Tibial nerve (tissue), 4 donors: ENCODE measurements at places on chromosomes 6 and 20.

- no peak for DNase-seq
Measured at GRCh38 chr20:2544211-2544610, 7.8 kb downstream of the TMC2 start.

DNA sequence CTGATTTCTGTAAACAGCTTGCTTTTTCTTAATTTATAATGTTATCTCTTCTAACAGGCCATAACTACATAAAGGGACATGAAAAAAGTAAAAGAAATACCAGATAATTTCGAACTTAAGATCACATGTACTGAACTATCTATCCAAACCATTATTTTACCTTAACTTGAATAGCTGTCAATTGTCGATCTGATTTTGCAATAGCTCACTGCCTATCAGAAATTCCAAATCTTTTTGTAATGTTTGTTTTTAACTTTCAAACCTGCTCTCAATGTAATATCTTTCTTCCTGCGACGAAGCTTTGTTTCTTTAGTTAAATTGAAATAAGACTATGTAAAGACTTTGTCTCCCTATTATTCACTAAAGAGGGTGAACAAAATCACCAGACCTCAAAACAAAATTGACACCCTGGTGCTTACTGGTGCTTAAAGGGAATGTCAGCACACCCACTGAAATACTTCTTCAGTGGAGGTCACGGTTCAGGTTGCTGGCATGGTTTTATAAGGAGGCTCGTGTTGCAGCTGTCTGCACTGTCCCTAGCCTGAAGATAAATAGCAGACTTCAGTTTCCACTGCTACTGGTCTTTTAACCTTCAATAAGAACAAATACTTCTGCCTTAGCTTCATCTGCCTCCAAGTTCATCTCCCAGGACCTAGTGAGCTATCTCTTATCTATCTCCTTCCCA lies 117.5 kb upstream of the QKI start:
- DNase-seq = no peak

- no peak for DNase-seq
Measured at GRCh38 chr6:94227741-94228140, 808.4 kb upstream of the EPHA7 start.

DNA sequence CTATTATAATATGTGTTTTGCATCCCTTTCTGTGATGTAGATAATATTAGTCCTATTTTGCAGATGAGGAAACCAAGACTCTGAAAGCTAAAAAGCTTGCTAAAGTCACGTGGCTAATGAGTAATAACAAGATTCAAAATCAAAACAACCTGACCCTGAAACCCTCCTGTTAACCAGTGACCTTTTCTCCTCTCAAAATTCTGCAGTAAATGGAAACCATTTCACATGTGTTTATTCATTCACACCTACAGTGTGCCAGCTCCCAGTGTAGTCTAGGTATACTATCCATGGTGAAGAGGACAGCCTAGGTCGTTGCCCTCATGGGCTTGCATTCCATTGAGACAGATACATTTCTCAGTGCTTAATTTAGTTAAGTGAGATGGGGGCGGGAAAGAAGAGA lies 30.6 kb upstream of the PHACTR2 start:
- DNase-seq = no peak

- no peak for DNase-seq
Measured at GRCh38 chr6:149467265-149467664, 17.5 kb downstream of the ZC3H12D start.

GRCh38 chr6:161226009-161226964 lies 47.6 kb downstream of the AGPAT4 start:
- no peak for DNase-seq

- peak; percentile 27 for DNase-seq
Measured at GRCh38 chr6:13407709-13408695, 79.4 kb downstream of the GFOD1 start.

DNA sequence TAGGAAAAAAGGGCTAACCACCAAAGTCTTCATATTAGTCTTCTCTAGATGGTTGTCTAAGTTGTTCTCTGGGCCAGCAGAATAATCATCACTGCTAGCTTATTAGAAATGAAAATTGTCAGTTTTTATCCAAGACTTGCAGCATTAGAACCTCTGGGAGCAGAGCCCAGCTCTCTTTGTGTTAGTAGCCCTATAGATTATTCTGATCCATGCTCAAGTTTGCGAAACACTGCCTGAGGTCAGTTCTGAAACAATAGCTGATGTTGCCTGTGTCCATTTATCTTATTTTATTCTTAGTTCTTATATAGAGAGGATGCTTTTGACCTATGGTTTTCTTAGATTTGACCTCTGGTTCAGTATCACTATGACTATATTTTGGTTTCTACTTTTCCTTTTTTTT lies 66.9 kb downstream of the BCKDHB start:
- no peak for DNase-seq

DNA sequence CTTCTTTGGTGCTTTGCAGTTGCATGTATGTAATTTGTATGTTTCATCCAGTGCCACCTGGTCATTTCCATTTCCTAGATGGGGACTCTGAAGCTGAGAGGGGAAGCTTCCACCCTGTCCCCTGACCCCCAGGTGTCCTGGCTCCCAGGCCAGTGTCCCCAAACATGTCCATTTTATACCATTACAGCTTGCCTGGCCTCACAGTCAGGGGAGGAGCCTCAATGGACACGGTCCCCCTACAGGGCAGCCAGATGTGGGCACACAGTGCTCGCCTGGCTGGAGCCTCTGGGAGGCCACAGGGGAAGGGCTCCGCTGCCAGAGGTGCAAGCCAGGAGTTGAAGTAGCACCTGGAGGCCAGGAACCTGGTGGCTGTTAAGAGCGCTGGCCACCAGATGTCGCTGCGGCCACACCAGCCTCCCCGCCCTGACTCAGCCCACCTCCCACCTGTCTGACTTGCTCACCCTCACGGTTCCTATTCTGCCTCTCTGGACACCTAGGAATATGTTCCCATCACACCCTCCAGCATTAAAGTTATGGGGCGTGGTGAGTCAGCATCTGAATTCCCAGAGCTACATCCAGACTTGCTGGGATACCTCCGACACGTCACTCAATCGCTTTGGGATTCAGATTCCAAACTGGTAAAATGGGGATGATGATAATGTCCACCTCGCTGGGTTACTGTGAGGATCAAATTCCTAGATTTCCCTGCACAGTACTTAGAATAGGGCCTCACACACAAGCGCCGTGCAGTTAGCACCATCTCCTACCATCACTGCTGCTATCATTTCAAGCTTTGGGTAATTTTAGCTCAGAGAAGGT lies 107.4 kb downstream of the SULF2 start:
- DNase-seq = no peak

DNA sequence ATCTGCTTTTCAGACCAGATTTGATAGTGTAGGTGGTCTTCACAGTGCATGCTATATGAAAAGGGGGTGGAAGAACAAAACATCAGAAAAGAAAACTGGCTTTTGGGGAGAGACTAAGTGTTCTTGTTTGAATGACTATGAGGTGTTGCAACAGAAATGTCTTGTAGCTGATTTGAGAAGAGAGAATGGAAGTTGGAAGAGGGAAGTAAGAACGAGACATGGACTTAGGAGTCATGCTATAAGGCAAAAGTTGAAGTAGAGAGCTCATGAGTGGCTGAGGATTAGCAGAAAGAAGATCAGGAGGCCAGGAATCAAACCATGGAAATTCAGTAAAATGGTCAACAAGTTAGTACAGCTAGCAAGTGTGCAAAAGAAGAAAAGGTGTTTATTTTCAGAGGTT lies 32.1 kb downstream of the FNDC1 start:
- no peak for DNase-seq

GRCh38 chr6:131159578-131159977 lies 24.3 kb downstream of the AKAP7 start:
- DNase-seq = no peak

- peak; percentile 62 for DNase-seq
Measured at GRCh38 chr20:25233016-25233772, 14.7 kb upstream of the PYGB start.

DNA sequence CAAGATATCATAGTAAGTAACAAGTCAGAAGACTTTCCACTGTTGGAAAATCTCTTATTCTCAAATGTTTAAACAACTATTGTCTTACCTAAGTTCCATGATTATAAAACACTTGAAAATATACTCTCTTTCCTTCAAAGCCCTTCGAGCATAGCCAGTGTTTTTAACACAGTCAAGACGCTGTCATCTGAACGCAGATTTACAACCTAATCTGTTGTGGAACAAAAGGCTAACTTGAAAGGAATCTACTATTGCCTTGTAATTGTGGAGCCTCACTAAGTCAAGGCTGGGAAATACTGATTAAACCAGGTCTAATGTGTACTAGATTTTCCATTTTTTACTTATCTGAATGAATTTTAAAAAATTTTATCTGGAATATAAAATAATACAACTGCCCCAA lies 205.8 kb downstream of the TRDN start:
- no peak for DNase-seq

DNA sequence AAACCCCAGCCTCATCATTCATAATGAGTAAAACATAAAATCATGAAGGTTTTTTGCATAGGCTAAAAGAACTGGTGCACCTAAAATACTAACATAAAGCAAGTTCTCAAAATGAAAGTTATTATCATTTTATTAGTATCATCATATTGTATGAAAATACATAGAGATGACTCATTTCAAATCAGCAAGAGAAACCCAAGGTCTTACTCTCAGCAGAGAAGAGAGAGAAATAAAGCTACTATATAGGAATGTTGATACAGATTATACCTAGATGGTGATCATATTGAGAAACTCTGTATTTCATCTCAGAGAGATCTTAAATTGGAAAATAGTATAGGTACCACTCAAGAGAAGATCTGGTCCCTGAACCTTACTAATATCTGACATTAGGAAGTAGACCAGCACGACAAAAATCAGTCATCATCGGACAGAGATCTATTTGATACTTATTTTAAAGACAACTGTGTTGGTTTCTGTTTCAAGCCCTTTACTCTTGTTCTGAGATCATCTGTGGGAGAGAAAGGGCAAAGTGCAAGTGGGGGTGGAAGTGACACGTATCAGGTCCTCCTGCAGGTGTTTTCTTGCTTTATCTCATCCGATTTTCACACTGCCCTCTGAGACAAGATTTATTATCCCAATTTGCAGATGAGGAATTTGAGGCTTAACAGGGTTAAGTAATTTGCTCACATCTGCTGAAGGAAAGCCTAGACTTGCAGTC lies 532.3 kb downstream of the MAFB start:
- DNase-seq = no peak

DNA sequence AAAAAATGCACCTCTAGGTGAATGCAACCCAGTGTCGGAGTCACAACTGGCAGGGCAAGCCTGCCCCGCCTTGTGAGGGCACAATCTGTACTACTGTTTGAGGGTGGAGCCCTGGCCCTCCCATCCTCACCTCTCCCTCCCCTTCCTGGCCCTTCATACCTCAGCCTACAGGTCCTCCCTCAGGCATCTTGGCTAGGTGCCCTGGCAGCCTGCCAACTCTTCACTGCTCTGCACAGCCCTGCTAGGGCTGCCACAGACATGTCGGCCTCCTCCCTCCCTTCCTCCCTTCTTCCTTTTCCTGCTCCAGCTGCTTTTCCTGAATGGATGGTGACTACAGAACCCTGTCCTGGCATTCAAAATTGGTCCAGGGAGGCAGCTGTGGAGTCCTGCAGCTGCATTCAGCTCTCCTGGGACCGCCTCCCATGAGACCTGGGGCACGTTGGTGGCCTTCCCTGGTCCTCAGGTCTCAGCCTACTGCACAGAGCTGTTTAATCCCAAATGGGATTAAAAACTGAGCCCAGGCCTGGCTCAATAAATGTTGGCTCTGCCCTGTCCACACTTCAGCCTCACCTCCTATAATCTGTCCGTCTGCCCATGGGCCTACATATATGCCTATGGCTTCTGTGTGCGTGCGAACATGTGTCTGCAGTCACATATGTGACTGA lies 52.7 kb downstream of the CDH22 start:
- peak; percentile 30 for DNase-seq

DNA sequence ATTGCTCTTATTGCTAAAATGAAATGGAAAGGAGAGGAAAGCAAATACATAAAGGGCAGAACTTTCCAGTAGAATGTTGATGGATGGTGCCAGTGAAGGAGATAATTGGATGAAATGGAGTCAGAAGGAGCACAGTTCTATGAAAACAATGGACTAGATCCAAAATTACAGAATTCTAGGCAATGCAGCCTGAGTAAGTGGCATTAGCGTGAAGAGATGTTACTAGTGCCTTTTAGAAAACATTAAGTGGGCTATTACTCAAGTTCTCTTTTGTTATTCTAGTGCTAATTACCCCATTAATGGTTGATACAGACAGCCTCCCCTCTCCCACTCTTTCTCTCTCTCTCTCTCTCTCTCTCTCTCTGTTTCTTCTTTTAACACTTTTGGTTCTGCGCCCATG lies 209.5 kb upstream of the RGS17 start:
- DNase-seq = no peak

GRCh38 chr6:36729161-36729524 lies 31.5 kb downstream of the RAB44 start:
- DNase-seq = no peak

DNA sequence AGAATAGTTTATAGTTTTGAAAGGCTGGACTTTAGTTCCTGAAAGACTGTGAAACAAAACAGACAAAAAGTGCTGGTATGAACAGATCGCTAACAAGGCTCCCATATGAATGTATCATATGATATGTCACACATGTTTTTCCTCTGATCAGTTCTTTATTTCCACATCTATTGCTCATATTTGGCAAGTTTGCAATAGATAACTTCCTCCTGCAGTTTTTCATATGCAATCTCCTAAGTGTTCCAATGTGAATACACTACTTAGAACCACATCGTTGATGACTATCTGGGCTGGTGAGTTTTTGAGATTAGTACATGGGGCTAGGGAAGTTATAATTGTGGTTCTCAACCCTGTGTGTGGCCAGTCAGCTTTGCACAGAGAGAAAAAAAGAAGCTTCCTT lies 23.1 kb downstream of the CRYBG1 start:
- DNase-seq = no peak

DNA sequence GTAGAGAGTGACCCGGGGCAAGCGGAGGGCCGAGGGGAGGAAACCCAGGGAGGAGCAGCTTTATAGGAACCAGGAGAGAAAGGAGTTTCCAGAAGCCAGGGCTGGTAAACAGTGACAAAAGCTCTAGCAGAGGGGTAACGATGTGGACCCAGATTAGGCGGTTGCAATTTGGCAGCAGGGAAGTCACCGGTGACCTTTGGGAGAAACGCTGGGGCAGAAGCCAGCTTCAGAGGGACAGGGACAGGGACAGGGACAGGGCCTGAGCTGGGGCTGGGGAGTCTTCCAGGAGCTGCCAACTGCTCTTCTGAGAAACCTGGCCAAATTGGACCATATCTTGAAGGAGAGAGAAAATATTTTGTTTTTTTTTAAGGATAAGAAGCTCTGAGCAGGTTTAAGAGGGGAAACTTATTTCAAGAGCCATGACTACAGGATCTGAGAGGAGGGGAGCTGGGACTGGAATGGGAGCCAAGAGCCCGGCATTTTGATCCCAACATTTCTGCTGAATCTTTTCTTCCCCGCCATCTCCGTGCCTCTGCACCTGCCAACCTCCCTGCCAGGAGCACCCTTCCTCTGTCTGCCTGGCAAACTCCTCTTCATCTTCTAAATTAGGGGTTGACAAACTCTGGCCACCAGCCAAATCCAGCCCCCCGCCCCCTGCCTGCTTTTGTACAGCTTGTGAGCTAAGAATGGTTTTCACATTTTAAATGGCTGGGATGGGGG lies 22.6 kb upstream of the PREX1 start:
- no peak for DNase-seq
